ENCODE measurements at places on chromosomes 3 and 15.

GRCh38 chr15:48298914-48299313, 32.3 kb upstream of the DUT start:
- DNase-seq, result no peak

- no peak for DNase-seq
Observed at GRCh38 chr3:47496892-47497291, 16.6 kb downstream of the ELP6 start.

DNA sequence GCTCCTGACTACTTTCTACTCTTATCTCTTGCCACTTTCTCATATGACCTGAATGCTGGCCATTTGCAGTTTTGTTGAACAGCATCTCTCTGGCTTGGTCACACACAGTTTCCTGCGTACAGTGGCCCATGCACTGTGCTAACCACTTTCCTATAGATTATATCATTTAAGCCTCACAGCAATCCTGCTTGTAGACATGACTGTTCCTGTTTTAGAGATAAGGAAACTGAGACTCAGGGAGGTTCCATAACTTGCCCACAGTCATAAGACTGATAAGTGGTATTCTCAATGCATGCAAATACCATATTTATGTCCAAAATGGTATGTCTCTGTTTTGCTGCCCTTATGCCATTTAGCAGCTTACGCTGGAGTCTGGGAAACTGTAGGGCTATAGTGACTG, 229.5 kb downstream of the NR1D2 start:
- no peak for DNase-seq

- DNase-seq, result no peak
Observed at GRCh38 chr3:105722943-105723556, 145.8 kb downstream of the CBLB start.

- DNase-seq, result no peak
Observed at GRCh38 chr3:128573160-128573559, 77.5 kb downstream of the RPN1 start.

DNA sequence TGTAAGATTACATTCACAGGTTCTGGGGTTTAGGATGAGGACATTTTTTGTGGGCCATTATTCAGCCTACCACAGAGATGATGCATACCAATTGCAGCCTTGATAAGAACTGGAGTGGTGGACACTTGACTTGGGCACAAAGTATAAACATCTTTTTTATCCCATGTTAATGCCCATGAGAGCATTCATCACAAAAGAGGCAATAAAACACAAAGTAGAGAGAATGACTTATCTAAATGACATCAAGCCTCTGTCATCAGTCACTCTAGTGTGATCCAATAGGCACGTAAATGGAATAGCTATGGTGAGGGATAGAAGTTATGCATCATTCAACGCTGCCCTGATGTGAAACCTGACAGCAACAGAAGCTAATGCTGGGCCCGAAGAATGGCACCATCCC, 25.8 kb downstream of the VEPH1 start:
- DNase-seq, result no peak

DNA sequence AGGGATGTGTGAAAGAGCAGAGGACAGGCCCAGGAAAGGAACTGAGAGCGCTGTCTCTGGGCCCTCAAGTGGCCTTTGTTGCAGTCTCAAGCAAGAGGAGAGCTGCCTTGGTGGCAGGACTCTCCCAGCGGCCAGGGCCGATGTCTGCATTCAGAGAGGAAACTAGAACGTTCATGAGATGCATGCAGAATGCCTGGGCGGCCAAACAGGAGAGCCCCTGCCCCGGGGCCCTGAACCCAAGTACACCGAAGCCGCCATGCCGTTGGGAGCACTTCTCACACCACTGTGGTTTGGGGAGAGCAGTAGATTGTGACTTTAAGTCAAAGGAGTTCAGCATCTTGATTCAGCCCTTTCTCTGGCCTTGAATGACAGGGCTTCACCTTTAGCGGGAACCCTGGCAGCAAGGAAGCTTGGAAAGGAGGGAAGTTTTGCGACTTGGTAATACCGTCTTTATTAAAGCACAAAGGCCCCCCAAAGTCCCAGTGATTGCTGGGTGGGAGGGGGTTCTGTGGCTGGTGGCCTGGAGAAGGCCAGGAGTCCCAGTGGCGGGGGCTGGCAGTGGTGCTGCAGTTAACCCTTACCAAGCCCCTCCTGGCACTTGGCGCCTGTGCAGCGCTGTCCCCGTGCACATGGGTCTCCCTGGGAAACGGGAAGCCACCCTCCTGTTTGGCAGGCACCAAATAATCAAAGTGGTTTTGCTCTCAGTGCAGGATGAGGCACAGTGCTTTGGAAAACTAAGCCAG, 36.2 kb downstream of the SLC6A11 start:
- no peak for DNase-seq

DNA sequence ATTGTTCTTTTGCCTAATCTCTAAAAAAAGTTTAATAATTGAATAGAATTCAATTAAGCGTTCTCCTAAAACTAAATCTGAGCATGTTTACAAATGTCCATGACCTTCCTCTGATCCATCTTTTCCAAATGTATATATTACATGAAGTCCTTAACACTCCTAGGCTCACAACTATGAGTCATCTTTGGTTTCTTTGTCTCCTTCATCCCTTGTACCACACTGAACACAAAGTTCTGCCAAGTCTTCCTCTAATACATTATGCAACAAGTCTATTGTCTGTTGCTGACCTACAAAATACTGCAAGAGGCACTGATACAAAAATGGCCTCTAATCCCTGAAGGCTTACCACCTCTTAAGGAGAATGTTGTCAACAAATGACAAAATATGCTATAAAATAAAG, 550.2 kb downstream of the PYDC2 start:
- no peak for DNase-seq

DNA sequence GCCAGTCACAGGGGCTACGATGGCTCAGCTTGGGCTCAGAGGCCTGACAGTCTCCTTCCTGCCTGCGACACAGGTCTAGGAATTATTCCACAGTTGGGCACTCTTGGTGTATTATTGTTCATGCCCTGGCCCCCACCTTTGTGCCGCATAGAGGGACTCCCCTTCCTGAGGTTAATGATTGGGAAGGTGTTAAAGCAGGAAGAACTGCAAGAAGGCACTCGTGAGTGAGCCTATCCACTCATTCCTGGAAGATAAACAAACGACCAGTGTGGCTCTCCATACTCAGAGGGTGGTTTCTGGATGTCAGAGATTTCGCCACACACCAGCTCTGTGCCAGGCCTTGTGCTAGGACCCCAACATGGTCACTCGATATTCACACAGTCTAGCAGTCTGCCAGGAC, 12.3 kb downstream of the LIPC start:
- DNase-seq, result no peak

DNA sequence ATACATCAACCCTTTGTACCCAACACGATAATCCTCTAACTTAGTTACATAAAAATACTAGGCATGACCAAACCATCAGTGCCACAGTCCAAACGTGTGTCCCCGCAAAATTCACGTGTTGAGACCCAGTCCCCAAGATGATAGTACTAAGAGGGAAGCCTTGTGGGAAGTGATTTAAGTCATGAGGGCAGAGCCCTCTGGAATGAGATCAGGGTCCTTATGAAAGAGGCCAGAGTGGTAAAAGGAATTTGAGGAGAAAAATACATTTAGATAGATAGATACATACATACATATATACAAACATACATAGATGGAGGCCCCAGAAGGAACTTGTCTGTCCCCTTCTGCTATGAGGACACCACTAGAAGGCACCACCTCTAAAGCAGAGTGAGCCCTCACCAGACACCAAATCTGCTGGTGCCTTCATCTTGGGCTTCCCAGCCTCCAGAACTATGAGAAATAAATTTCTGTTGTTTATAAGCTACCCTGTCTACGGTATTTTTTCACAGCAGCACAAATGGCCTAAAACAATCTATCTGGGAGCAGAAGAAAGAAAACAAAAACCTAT, 8.0 kb downstream of the TBC1D2B start:
- DNase-seq, result no peak

- no peak for DNase-seq
Observed at GRCh38 chr3:72791161-72791560, 57.1 kb downstream of the SHQ1 start.

GRCh38 chr15:45521596-45522327, 793 bp downstream of the SLC30A4 start:
- no peak for DNase-seq

DNA sequence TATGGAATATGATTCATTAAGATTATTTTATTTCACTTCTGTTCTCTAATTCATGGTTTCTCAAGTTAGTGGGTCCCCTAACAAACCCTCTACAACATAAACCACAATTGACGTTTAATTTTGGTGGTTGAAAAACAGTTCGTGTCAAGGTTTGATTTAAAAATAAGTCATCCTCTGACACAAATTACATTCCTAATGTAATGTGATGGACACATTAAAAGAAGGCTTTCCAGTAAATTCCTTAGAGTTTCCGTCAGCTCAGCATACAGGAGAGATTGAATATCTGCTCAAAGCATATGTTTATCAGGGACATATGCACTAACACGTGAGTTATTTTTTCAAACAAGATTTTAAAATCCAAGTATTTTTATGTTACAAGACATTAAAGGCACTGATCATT, 626.5 kb upstream of the ADAMTS9 start:
- DNase-seq, result no peak

GRCh38 chr3:30305021-30305420, 301.4 kb upstream of the TGFBR2 start:
- DNase-seq, result no peak

DNA sequence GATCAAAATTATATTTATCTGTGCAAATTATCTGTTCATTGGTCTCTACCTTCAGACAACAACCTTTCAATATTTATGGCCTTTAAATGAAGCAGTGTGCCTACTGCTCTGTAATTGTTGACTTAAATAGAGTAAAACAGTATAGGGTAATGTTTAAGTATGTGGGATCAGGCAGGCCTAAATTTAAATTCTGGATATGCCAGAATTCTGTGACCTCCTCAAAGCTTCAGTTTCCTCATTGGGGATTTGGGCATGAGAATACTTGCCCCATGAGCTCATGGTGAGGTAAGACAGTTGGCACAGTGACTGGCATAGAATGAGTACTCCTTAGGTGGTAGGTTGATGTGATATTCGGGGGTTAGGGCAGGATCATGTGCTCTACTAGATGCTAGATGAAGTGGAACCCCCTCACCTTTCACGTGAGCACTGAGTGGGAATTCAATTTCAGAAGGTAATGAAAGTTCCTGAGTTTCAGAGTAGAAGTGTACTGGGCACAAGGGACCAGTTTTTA, 14.9 kb downstream of the ARL8B start:
- DNase-seq, result no peak

GRCh38 chr15:81060907-81061306, 60.2 kb downstream of the TLNRD1 start:
- no peak for DNase-seq

GRCh38 chr3:136105044-136105443, 91.1 kb downstream of the MSL2 start:
- no peak for DNase-seq

DNA sequence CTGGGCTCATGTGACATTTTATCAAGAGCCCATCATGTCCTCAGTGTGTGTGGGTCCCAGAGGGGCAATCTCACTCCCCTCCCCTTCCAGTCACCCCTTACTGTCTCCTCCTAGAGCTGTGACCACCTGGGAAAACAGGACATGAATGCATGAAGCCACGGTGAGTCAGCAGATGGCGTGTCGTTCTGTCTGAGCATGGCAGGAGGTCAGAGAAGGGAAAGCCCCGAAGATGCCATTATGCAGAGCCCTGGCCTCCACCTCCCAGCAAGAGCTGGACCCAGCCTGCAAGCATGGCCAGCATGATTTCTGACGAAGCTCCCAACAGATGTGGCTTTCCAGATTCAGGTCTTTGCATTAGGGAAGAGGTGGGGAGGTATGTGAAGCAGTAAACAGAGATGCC, 118.5 kb downstream of the TLE3 start:
- no peak for DNase-seq

GRCh38 chr15:63133786-63134185, 12.1 kb downstream of the LACTB start:
- no peak for DNase-seq
